ENCODE measurements at places on chromosomes 5 and 9. TPM values are rescaled to one million over a fixed set of nuclear protein-coding genes. Genes with fewer than 3 reads are reported as not detected.

Gene ZNF883
- polyA plus RNA-seq = 1.5 TPM

Gene RNF183
- polyA plus RNA-seq = 2.3 TPM

Gene PTGDS
- polyA plus RNA-seq = 18.4 TPM

Gene CCNO
- polyA plus RNA-seq = 2.0 TPM

Gene PAEP
- not detected for polyA plus RNA-seq

Gene SREK1IP1
- 17.8 TPM for polyA plus RNA-seq

Gene SH3RF2
- polyA plus RNA-seq = 24.9 TPM

Gene TLX3
- polyA plus RNA-seq = not detected

Gene FRMPD1
- 0.12 TPM for polyA plus RNA-seq

Gene DOCK8
- polyA plus RNA-seq = 5.1 TPM

Gene TMEM215
- not detected for polyA plus RNA-seq

Gene PRR16
- 0.35 TPM for polyA plus RNA-seq

Gene PRPF4
- polyA plus RNA-seq = 11.3 TPM

Gene NIPAL4
- 5.4 TPM for polyA plus RNA-seq

Gene PCDHB8
- 0.04 TPM for polyA plus RNA-seq

Gene RXRA
- 63.4 TPM for polyA plus RNA-seq

Data from esophagus (tissue), 2 donors.